ENCODE measurements at places on chromosomes 7 and 10. TPM values are rescaled to one million over a fixed set of nuclear protein-coding genes. Genes with fewer than 3 reads are reported as not detected.

- DNase-seq, result no peak
Observed at GRCh38 chr7:40182452-40182851, 47.6 kb downstream of the SUGCT start.

GRCh38 chr7:50508471-50508943 lies 56.7 kb downstream of the DDC start:
- no peak for DNase-seq

- no peak for DNase-seq
Observed at GRCh38 chr7:70935311-70935710, 196.6 kb upstream of the GALNT17 start.

DNA sequence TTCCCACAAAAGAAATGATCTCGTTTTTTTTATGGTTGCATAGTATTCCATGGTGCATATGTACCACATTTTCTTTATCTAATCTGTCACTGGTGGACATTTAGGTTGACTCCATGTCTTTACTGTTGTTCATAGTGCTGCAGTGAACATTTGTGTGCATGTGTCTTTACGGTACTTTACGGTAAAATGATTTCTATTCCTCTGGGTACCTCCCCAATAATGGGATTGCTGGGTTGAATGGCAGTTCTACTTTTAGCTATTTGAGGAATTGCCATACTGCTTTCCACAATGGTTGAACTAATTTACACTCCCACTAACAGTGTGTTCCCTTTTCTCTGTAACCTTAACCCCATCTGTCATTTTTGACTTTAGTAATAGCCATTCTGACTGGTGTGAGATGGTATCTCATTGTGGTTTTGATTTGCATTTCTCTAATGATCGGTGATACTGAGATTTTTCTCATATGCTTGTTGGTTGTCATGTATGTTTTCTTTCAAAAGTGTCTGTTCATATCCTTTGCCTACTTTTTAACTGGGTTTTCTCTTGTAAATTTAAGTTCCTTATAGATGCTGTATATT lies 37.2 kb downstream of the MKLN1 start:
- no peak for DNase-seq

- no peak for DNase-seq
Observed at GRCh38 chr7:121275204-121275603, 53.6 kb upstream of the WNT16 start.

DNA sequence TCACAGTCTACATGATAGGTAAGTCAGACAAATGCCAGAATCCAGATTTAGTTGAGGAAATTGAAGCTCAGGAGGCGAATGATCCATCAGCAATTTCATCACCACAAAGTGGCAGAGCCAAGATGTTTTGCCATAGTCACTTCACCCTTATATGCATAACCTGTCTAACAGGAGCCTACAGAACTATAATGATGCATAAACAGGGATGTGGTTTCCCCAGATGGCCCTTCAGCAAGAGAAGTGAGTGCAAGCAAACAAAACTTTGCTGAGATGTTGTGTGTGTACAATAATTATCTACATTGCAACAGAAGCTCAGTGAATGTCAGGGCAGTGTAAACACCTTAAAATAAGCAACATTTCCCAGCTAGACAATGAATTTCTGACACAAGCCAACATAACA lies 28.6 kb downstream of the PON3 start:
- DNase-seq, result no peak

- no peak for DNase-seq
Observed at GRCh38 chr7:107754642-107755041, 10.7 kb downstream of the CBLL1 start.

- no peak for DNase-seq
Observed at GRCh38 chr7:139722604-139723003, 55.2 kb downstream of the HIPK2 start.

DNA sequence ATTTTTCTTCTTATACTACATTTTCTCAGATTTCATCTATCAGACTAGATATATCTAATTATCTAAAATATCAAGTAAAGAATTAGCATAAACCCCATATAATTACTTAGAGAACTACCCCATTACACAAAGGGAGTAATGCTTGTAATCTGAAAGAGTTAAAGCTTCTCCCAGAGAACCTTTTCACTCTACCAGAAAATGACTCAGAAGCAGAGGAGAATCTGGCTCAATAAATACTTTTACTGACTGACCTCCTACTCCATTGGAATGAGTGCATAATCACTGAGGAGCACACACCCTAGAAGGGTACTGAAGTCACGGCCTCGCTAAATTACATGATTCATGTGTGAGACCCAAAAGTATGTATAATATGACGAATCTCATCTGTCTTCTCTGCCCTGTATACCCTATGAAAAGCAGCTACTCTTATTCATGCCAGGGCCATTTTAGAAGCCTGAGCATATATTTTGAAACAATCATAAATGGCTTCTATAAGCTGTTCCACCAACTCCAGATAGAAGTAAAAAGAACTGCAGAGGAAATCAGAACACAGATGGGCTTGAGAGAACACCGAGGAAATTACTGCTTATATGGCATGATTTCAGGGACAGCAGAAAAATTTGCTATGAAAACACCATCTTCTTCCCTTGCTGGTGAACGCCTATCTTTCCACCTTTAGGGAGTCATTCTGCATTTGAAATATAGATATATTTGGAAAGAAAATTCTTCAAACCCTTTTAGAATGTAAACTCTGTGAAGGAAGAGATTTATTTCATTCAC lies 32.7 kb downstream of the DNMBP start:
- no peak for DNase-seq

GRCh38 chr7:115410434-115410820 lies 488.5 kb downstream of the MDFIC start:
- DNase-seq, result no peak

- no peak for DNase-seq
Observed at GRCh38 chr7:92849322-92849721, 12.9 kb upstream of the CDK6 start.

- no peak for DNase-seq
Observed at GRCh38 chr7:4256286-4256685, 425.8 kb upstream of the FOXK1 start.

- no peak for DNase-seq
Observed at GRCh38 chr7:98058186-98058585, 48.5 kb upstream of the LMTK2 start.

- no peak for DNase-seq
Observed at GRCh38 chr10:5545778-5546710, 21.3 kb downstream of the CALML3 start.

DNA sequence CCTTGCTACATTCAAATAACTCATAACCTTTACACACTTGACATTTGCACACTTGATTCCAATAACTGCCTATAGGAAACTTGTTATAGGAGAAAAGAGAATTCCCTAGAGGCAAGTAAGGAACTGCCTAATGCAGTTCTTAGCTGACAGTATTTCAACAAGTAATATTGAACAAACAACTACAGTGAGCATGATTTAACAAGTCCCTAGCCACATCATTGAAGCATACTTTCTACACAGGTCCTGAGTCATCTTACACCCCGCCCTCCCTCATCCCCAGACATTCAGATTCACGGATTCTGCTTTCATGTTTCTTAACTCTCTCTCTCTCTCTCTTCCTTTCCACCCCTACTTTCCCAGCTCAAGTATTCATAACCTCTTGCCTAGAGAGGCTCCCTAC lies 153.5 kb downstream of the LSM5 start:
- no peak for DNase-seq

DNA sequence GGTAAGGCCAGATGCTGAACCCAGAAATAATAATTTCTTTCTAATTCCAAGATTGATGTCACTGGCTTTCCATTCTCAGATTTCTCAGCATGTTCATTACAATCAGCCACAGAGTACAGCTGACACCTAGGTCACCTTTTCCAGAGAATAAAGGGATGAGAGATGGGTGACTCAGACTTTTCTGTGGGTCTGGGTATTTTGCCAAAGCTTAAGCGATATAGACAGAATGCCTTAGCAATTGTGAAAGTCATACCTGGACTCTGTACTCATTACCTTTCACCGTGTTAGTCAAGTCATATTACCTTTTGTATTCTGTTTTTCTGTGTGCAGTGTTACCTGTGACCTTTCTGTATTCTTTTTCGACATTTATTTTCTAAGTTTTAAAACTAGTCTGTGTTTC lies 10.6 kb upstream of the PRTFDC1 start:
- no peak for DNase-seq

GRCh38 chr10:72831696-72832409 lies 61.7 kb upstream of the OIT3 start:
- no peak for DNase-seq

DNA sequence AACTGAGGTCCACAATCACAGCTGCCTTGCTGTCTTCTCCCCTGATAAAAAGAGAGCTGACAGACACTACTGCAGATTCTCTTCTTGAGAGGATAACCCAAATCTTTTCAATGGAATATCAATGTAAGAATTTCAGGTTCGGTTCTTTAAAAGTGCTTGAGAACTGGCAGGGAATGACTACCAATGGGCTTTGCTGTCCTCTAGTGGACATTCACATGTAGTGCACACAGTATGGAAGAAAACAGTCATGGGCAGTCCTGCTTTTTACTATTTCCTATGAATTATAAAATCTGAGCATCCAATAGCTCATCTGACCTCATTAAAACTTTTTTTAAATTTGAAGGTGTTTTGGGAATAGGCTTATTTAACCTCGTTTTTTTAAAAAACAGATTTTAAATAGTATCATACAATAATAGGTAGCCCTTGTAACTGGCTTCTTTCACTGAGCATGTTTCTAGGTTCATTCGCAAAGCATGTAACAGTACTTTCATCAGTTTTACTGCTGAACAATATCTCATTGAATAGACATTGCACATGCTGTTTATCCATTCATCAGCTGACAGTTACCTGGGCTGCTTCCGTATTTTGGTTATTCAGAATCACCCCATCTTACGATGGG lies 18.3 kb downstream of the FZD9 start:
- DNase-seq, result no peak

GRCh38 chr7:71145906-71146901 lies 14.3 kb downstream of the GALNT17 start:
- DNase-seq, result no peak

- no peak for DNase-seq
Observed at GRCh38 chr7:12031186-12031585, 179.9 kb upstream of the TMEM106B start.

- no peak for DNase-seq
Observed at GRCh38 chr7:2128601-2129322, 104.0 kb downstream of the MAD1L1 start.

GRCh38 chr7:134630237-134630636 lies 16.4 kb upstream of the BPGM start:
- no peak for DNase-seq

- DNase-seq, result no peak
Observed at GRCh38 chr10:85527616-85528317, 838.8 kb downstream of the GRID1 start.

GRCh38 chr7:18087026-18087686 lies 59.5 kb upstream of the PRPS1L1 start:
- peak; percentile 21 for DNase-seq

DNA sequence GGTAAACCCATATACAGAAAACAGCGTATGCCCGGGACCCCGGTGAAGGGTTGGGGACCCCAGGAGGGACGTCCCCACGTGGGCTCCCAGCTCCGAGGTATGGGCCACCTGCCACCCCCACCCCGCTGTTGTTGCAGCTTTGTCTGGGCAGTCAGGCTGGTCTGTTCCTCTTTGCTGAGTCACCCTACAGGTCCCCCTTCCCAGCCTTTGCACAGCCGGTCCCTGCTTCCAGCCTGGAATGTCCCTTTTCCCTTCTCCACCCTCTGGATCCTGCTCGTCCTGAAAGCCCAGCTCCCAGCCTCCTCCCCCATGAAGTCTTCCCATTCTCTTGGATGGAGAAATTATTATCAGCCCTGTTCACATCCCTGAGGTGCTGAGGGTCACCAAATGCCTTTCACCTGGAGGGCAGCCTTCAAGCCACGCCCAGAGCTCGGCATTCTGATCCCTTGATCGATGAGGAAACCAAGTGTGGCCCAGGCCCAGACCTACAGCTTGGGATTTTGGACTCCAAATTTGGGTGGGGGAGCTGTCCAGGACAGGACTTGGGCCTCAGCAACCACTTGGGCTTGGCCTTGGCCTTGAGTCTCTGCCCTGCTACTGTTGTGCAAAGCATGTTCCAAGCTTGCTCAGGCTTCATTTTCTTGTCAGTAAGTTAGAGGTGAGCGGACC lies 2.6 kb downstream of the CLDN4 start:
- DNase-seq, result no peak

GRCh38 chr7:94355454-94355853 lies 39.2 kb upstream of the COL1A2 start:
- DNase-seq, result no peak

ZNF365 gene
- 0.30 TPM for polyA plus RNA-seq

AUTS2 gene
- polyA plus RNA-seq, result 70.8 TPM

SFTPA1 gene
- polyA plus RNA-seq, result not detected

GNGT1 gene
- polyA plus RNA-seq, result 0.11 TPM

INHBA gene
- polyA plus RNA-seq, result 6.1 TPM

ARHGEF35 gene
- 23.3 TPM for polyA plus RNA-seq

GIMAP2 gene
- polyA plus RNA-seq, result 7.2 TPM

ANKRD7 gene
- 3.5 TPM for polyA plus RNA-seq

OR2A42 gene
- 1.5 TPM for polyA plus RNA-seq

SLC13A4 gene
- 1.7 TPM for polyA plus RNA-seq

GNG11 gene
- polyA plus RNA-seq, result 51.0 TPM

TAS2R60 gene
- not detected for polyA plus RNA-seq

ACBD7 gene
- 5.8 TPM for polyA plus RNA-seq

SLC13A1 gene
- 17.3 TPM for polyA plus RNA-seq

FANK1 gene
- 8.1 TPM for polyA plus RNA-seq

NACAD gene
- 9.8 TPM for polyA plus RNA-seq

EPO gene
- polyA plus RNA-seq, result 0.08 TPM

OPALIN gene
- polyA plus RNA-seq, result not detected

ACSM6 gene
- 0.67 TPM for polyA plus RNA-seq

SLC39A12 gene
- polyA plus RNA-seq, result not detected

CDH23 gene
- polyA plus RNA-seq, result 2.9 TPM

TDRD1 gene
- not detected for polyA plus RNA-seq

BICC1 gene
- polyA plus RNA-seq, result 84.2 TPM

GIMAP7 gene
- polyA plus RNA-seq, result 17.9 TPM

RSPH10B2 gene
- not detected for polyA plus RNA-seq

Data from right renal pelvis (tissue), 4 donors.